Fibroblast of villous mesenchyme (primary cell): ENCODE measurements at places on chromosomes 2 and 18.

GRCh38 chr2:128497461-128497860 is 178.8 kb upstream of the HS6ST1 start:
- DNase-seq, result no peak

GRCh38 chr2:107362993-107363392 is 463.7 kb upstream of the RGPD4 start:
- DNase-seq, result no peak

- DNase-seq, result peak; percentile 11
These were observed 1017.6 kb upstream of the PIK3C3 start for GRCh38 chr18:40937386-40937785.

- no peak for DNase-seq
These were observed 26.2 kb downstream of the TRAF3IP1 start for GRCh38 chr2:238346544-238346943.

GRCh38 chr2:232976176-232976575 is 36.9 kb downstream of the NGEF start:
- DNase-seq, result no peak

- no peak for DNase-seq
These were observed 142.9 kb downstream of the SH3RF3 start for GRCh38 chr2:109271920-109272319.
